ENCODE measurements at places on chromosomes 1 and 21. TPM values are rescaled to one million over a fixed set of nuclear protein-coding genes. Genes with fewer than 3 reads are reported as not detected.

HRNR gene
- total RNA-seq, result not detected

LYSMD1 gene
- total RNA-seq, result 11.0 TPM

ZNF593OS gene
- total RNA-seq, result under 0.01 TPM

GRHL3 gene
- not detected for total RNA-seq

FCRL6 gene
- total RNA-seq, result not detected

SYTL1 gene
- 165 TPM for total RNA-seq

SERTAD4 gene
- 4.7 TPM for total RNA-seq

RNF186 gene
- total RNA-seq, result not detected

FCRLB gene
- total RNA-seq, result 1.1 TPM

OR10Z1 gene
- not detected for total RNA-seq

ETV3L gene
- not detected for total RNA-seq

SDC3 gene
- 284 TPM for total RNA-seq

ECM1 gene
- total RNA-seq, result 18.4 TPM

LCE2B gene
- not detected for total RNA-seq

CTNNBIP1 gene
- total RNA-seq, result 38.5 TPM

SEC16B gene
- total RNA-seq, result 2.4 TPM

HAO2 gene
- 0.39 TPM for total RNA-seq

LRRC8C gene
- total RNA-seq, result 0.39 TPM

DNALI1 gene
- 3.4 TPM for total RNA-seq

SH2D1B gene
- total RNA-seq, result not detected

FCMR gene
- 0.22 TPM for total RNA-seq

LPGAT1 gene
- 47.9 TPM for total RNA-seq

CSMD2 gene
- 0.22 TPM for total RNA-seq

WDR64 gene
- total RNA-seq, result 1.2 TPM

TRIM63 gene
- total RNA-seq, result 13.0 TPM

HUNK gene
- 0.79 TPM for total RNA-seq

SPRR5 gene
- not detected for total RNA-seq

CLCA4 gene
- not detected for total RNA-seq

DCST1 gene
- not detected for total RNA-seq

C4BPB gene
- 40.1 TPM for total RNA-seq

AMY1A gene
- not detected for total RNA-seq

TSTD1 gene
- total RNA-seq, result 112 TPM

LIPI gene
- total RNA-seq, result not detected

SLC6A9 gene
- 8.8 TPM for total RNA-seq

TCHHL1 gene
- total RNA-seq, result not detected

FAM167B gene
- 1.2 TPM for total RNA-seq
